Transverse colon (tissue), 4 donors: ENCODE measurements at places on chromosomes 7 and 10.
A peak's percentile ranks its signal among the peaks of the same experiment; 100 is the strongest.

DNA sequence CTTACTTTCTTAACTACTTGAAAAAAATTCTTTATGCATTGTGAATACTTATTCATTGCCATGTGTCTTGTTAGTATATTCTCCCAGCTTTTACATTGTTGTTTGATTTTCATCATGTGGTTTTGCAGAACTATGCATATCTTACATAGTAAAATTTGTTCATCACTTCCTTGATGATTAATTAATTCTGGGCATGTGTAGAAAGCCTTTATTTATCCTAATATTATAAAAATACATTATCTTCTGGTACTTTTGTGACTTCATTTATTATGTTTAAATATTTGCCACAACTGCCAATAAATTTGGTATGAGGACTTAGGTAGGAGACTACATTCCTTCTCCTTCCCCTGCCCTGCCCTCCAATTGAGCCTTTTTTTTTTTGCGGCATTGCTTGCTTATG lies 166.0 kb upstream of the ZNF32 start:
- H3K4me1 ChIP-seq, result peaks cover 5% of the 10 kb centered on the region
- no peaks in the 10 kb centered on the region for H3K27me3 ChIP-seq

GRCh38 chr10:115118346-115118745 lies 25.2 kb downstream of the ATRNL1 start:
- H3K4me3 ChIP-seq, result no peak overlapping the region
- no peaks in the 10 kb centered on the region for H3K4me1 ChIP-seq
- no peaks in the 10 kb centered on the region for H3K36me3 ChIP-seq
- no peaks in the 10 kb centered on the region for H3K27me3 ChIP-seq
- H3K27ac ChIP-seq, result no peak overlapping the region

- H3K4me1 ChIP-seq, result no peaks in the 10 kb centered on the region
- no peaks in the 10 kb centered on the region for H3K27me3 ChIP-seq
- no peaks in the 10 kb centered on the region for H3K36me3 ChIP-seq
- no peak overlapping the region for H3K4me3 ChIP-seq
- no peak overlapping the region for H3K27ac ChIP-seq
- no peak for DNase-seq
Observed at GRCh38 chr10:68247931-68248330, 16.0 kb upstream of the ATOH7 start.

GRCh38 chr7:116886543-116887156 lies 24.3 kb downstream of the CAPZA2 start:
- H3K4me1 ChIP-seq, result peaks cover 14% of the 10 kb centered on the region
- H3K4me3 ChIP-seq, result no peak overlapping the region
- no peaks in the 10 kb centered on the region for H3K27me3 ChIP-seq
- H3K36me3 ChIP-seq, result no peaks in the 10 kb centered on the region
- H3K27ac ChIP-seq, result no peak overlapping the region

GRCh38 chr7:18320971-18321567 lies 174.5 kb upstream of the HDAC9 start:
- H3K36me3 ChIP-seq, result no peaks in the 10 kb centered on the region
- no peak overlapping the region for H3K27ac ChIP-seq
- no peaks in the 10 kb centered on the region for H3K4me1 ChIP-seq
- no peak overlapping the region for H3K4me3 ChIP-seq
- H3K27me3 ChIP-seq, result no peaks in the 10 kb centered on the region

DNA sequence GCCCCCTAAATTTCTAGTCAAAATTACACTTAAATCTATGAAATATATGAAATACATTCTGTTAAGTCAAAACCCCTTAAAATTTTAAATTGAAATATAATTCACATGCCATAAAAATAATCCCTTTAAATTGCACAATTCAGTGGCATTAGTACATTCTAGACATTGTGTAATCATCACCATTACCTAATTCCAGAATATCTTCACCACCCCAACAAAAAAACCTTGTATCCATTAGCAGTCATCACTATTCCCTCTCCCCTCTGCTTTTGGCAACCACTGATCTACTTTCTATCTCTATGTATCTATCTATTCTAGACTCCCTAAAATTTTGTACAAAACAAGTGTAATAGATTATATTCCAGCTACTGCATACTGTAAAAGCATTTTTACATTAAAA lies 261.2 kb downstream of the GLI3 start:
- peaks cover 8% of the 10 kb centered on the region for H3K4me1 ChIP-seq
- H3K4me3 ChIP-seq, result no peak overlapping the region
- no peaks in the 10 kb centered on the region for H3K27me3 ChIP-seq
- no peaks in the 10 kb centered on the region for H3K36me3 ChIP-seq

DNA sequence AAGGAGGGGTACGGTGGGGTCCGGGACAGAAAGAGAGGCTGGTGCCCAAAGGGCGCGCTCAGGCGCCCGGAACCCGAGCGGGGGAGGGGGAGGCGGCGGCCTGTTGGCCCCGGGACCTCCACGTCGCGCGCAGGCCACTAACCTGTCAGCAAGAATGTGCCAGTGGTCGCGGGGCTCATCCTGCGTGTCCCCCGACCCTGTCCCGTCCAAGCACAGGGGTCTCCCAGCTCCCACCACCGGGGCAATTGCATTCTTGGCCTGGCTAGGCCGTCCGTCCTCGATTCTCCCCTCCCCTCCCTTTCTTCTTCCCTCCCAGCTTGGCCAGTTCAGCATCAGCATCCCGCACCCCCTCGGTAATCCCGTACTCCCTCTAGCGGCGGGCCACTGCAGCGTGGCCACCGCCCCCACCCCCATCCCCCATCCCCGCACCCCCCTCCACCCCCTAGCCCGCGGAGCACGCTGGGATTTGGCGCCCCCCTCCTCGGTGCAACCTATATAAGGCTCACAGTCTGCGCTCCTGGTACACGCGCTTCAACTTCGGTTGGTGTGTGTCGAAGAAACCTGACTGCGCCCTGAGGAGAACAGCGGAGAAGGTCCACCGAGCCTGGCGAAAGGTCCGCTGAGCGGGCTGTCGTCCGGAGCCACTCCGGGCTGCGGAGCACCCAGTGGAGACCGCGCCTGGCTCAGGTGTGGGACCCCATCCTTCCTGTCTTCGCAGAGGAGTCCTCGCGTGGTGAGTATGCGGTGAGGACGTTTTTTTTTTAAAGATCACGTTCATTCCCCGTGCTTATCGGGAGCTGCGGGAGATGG lies at the start of gene SGCE:
Gene SGCE, minus strand, starts transcription at position 286 of the 810 bp plus-strand sequence. Its CDS starts 35 bp downstream, at position 251.
- DNase-seq, result peak; percentile 64
- H3K4me1 ChIP-seq, result peaks cover 4% of the 10 kb centered on the region
- peak within 1 kb of the TSS; percentile 77 for H3K27ac ChIP-seq
- no peaks in the 10 kb centered on the region for H3K36me3 ChIP-seq

DNA sequence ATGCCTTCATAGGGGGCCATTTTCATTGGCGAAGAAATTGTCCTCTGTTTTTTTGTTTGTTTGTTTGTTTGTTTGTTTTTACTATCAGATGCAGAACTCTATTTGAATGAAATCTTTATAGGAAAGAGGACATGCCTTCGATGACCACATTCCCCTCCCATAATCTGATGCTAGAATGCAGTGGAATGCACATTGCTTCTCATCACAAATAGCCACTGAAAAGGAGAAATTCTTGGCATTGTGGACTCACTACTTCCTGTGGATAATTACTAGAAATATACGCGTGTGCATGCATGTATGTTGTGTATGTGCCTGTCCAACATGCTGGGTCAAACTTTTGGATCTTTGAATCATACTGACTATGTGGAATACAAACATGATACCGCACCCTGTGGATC lies 70.5 kb upstream of the SFMBT2 start:
- H3K4me3 ChIP-seq, result no peak overlapping the region
- no peaks in the 10 kb centered on the region for H3K4me1 ChIP-seq
- no peak for DNase-seq
- H3K36me3 ChIP-seq, result no peaks in the 10 kb centered on the region
- H3K27ac ChIP-seq, result peak overlapping the region; percentile 11
- no peaks in the 10 kb centered on the region for H3K27me3 ChIP-seq

- no peak overlapping the region for H3K4me3 ChIP-seq
- DNase-seq, result no peak
- H3K36me3 ChIP-seq, result no peaks in the 10 kb centered on the region
Observed at GRCh38 chr7:132347858-132348257, 228.4 kb downstream of the PLXNA4 start.

DNA sequence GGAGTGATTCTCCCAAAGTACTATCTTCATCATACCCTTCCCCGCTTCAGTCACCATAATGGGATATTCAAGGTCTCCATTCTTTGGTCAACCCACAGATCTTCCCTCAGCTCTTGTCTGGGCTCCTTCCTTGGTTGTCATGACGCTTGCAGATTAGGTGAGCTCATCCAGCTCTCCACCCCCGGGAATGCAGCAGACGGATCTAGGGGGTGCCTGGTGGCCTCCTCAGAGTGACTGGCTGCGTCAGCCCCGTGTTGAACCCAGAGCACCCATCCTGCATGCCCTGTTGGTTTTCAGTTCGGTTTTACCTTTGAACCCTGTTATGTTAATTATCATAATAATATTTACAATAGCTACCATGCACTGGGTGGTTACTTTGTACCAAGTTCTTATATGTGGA lies 6.4 kb downstream of the NEURL1 start:
- no peak overlapping the region for H3K4me3 ChIP-seq
- H3K27ac ChIP-seq, result no peak overlapping the region
- DNase-seq, result no peak
- H3K36me3 ChIP-seq, result no peaks in the 10 kb centered on the region
- H3K4me1 ChIP-seq, result no peaks in the 10 kb centered on the region

GRCh38 chr10:97222326-97222961 lies 36.7 kb upstream of the SLIT1 start:
- H3K36me3 ChIP-seq, result no peaks in the 10 kb centered on the region
- no peaks in the 10 kb centered on the region for H3K4me1 ChIP-seq
- H3K4me3 ChIP-seq, result no peak overlapping the region
- DNase-seq, result no peak

DNA sequence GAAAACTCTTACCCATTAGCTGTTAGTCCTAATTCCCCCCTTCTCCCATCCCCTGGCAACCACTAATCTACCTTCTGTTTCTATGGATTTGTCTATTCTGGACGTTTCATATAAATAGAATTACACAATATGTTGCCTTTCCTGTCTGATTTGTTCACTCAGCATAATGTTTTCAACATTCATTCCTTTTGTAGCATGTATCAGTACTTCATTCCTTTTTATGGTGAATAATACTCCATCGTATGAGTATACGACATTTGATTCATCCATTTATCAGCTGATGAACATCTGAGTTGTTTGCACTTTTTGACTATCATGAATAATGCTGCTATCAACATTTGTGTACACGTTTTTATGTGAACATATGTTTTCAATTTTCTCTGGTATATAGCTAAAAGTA lies 4.4 kb upstream of the FRAT1 start:
- peaks cover 5% of the 10 kb centered on the region for H3K4me1 ChIP-seq
- no peaks in the 10 kb centered on the region for H3K27me3 ChIP-seq
- H3K4me3 ChIP-seq, result no peak overlapping the region
- H3K36me3 ChIP-seq, result no peaks in the 10 kb centered on the region
- DNase-seq, result no peak
- no peak overlapping the region for H3K27ac ChIP-seq

GRCh38 chr10:93542358-93542791 lies 24.1 kb upstream of the FFAR4 start:
- no peaks in the 10 kb centered on the region for H3K4me1 ChIP-seq
- H3K27me3 ChIP-seq, result no peaks in the 10 kb centered on the region
- peak; percentile 80 for DNase-seq
- H3K4me3 ChIP-seq, result no peak overlapping the region
- H3K36me3 ChIP-seq, result no peaks in the 10 kb centered on the region

- DNase-seq, result no peak
- no peaks in the 10 kb centered on the region for H3K27me3 ChIP-seq
- H3K4me1 ChIP-seq, result peaks cover 28% of the 10 kb centered on the region
- H3K27ac ChIP-seq, result peak overlapping the region; percentile 46
- H3K36me3 ChIP-seq, result no peaks in the 10 kb centered on the region
Observed at GRCh38 chr10:104350127-104350635, 3.5 kb upstream of the CFAP58 start.

DNA sequence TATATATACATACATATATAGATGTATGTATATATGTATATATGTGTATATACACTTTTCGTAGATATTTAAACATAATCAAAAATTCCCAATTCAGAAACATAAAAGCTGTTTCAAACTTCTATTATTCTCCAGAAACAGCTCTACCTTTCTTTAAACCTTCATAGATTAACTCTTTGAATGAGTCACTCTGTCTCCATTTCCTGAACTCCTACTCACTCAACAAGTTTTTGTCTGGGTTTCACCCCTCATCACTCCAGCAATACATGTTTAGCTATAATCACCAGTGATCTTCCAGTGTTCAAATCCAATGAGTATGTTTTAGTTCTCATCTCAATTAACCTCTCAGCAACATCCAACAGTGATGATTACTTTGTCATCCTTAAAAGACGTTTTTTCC lies 9.6 kb downstream of the DGKB start:
- H3K27ac ChIP-seq, result no peak overlapping the region
- H3K27me3 ChIP-seq, result no peaks in the 10 kb centered on the region
- no peak overlapping the region for H3K4me3 ChIP-seq
- no peaks in the 10 kb centered on the region for H3K36me3 ChIP-seq
- no peaks in the 10 kb centered on the region for H3K4me1 ChIP-seq

DNA sequence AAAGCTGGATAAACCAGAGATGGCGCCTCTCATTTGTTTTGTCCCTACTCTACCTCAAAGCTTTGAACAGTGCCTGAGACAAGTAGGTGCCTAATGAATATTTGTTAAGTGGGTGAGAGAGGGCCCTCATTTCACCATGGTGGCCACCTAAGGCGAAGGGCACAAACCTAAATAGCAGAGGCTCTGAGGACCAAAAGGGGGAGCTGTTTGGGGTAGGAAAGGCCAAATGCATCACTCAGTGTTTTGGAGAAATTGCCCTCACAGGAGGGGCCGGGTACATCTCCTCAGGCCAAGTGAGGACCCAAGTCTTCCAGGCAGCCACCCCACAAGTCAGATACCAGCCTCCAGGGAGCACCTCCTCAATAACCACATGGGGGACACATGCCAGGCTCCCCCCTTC lies 14.0 kb downstream of the IMPDH1 start:
- H3K4me1 ChIP-seq, result no peaks in the 10 kb centered on the region
- H3K27ac ChIP-seq, result no peak overlapping the region
- peaks cover 10% of the 10 kb centered on the region for H3K36me3 ChIP-seq
- no peak for DNase-seq
- no peaks in the 10 kb centered on the region for H3K27me3 ChIP-seq

- no peak overlapping the region for H3K27ac ChIP-seq
- no peak for DNase-seq
Observed at GRCh38 chr7:80316811-80317210, 182.2 kb downstream of the GNAI1 start.
